ENCODE measurements at places on chromosomes 13 and 19.

DNA sequence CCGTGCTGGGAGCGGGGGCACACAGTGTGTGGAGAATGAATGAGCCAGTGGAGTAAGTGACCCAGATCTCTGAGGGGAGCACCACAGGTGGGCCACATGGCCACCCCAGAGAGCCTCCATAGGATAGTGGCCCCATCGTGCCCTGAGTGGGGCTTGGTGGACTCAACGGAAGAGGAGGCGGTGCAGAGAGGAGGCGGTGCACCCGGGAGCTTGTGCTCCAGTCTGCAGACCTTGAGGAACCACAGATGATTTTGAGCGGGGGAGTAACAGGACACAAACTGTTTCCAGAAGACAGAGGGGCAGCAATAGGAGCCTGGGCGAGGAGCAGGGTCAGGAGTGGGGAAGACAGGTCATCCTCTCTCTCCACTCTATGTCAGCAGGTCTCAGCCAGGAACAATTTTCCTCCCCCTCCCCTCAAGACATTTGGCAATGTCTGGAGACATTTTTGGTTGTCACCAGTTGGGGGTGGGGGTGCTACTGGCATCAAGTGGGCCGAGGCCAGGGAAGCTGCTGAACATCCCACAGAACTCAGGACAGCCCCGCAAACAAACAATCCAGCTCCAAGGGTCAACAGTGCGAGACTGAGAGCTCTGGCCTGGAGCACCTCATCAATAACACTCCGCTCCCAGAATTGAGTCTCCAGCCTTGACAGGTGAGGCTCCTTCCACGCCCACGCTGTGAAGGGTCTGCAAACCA is 182.2 kb downstream of the USP12 start:
- no peak for DNase-seq

GRCh38 chr19:38759590-38760003 is 13.7 kb downstream of the LGALS7 start:
- DNase-seq, result no peak

GRCh38 chr19:4304538-4305256 is at the start of gene FSD1:
Gene FSD1, plus strand, starts transcription at chr19:4304598. Its CDS starts 149 bp downstream, at chr19:4304747.
- DNase-seq, result peak; percentile 90

- peak; percentile 69 for DNase-seq
Observed at GRCh38 chr13:107866941-107867623, 348.3 kb downstream of the LIG4 start.

DNA sequence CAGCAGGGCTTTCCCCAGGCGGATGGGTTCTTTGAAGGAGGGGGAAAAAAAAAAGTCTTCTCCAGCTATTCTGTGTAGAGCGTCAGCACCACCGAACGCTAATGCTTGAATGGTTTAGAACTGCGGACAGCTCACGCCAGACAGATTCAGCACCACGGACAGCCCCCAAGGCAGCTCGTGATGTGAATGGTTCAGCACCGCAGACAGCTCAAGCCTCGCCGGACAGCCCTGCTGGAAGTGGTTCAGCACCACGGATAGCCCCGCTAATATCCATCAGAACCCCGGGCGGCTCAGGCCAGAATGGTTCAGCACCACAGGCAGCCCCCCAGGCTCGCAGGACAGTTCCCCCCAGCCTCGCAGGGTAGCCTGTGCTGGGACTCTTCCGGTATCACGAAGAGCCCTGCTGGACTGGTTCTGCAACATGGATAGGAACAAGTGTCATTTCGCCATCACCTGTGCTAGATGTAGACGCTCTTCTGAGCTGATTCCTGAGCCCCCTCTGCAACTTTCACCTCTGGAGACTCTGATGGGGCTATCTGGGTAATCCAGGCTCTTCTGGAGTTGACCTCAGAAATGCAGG is 4.9 kb upstream of the SMIM17 start:
- peak; percentile 74 for DNase-seq

- no peak for DNase-seq
Observed at GRCh38 chr13:44679597-44679996, 103.5 kb upstream of the TSC22D1 start.

GRCh38 chr13:44972956-44973581 is 16.2 kb downstream of the NUFIP1 start:
- peak; percentile 34 for DNase-seq

DNA sequence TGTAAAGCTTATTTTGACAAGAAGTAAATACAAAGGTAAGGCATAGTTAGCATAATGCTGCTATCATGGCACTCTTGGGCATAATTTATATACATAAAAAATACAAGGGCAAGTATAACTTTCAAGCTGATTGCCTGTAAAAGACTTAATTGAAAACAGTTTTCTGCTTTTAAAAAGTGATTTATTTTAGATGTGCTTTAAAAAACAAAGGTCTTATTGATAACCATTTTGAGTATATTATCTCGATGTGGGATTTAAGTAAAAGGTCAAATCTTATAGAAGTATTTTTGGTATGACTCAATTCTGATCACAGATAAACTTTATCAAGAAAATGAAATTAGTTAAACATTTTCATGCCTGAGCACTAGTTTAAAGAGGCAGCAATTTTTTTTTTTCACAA is 175.8 kb downstream of the KCNRG start:
- DNase-seq, result no peak

DNA sequence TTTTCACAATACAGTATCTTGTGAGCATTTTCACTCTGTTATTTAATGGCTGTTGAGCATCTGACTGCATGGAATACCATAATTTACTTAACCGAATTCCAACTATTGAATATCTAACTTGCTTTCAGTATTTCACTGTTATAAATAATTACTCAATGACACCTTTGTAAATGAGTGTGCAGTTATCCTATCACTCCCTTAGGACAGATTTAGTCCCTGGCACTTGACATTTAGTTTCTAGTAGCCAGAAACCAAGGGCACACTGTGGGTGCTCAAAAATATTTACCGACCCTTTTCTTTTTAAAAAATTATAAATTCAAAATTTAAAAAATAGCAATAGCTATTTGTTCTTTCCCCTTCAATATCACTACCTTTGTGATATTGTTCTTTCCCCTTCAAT is 258.8 kb downstream of the DCLK1 start:
- no peak for DNase-seq

GRCh38 chr19:8681345-8682029 is 17.1 kb downstream of the ACTL9 start:
- DNase-seq, result no peak

GRCh38 chr13:43391036-43391435 is 367.6 kb downstream of the DNAJC15 start:
- no peak for DNase-seq

DNA sequence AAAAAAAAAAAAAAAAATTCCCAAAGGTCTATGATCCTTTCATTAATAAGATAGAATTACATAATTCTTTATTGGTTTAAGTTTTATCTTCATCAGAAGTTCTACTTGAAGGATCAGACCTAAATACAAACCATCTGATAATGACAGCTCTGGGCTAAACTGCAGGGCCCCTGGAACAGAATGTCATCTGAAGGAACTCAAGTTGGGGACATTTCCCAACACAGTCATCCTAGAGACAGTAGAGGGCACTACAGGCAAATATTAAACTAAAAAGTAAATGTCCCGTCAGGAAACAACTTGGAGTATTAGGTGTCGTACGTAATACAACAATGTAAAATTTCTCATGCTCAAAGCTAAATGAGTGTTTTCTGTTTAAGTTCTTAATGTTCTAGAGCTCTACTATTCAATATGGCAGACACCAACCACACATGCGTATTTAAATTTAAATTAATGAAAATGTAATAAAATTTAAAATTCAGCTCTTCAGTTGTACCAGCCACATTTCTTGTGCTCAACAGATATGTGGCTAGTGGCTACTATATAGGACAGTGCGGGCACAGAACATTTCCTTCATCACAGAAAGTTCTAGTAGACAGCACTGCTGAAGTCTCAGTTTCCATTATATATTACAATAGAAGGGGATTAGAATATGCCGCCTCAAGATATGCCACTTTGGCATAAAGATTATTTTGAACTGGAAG is 21.8 kb upstream of the NAXD start:
- DNase-seq, result peak; percentile 36

DNA sequence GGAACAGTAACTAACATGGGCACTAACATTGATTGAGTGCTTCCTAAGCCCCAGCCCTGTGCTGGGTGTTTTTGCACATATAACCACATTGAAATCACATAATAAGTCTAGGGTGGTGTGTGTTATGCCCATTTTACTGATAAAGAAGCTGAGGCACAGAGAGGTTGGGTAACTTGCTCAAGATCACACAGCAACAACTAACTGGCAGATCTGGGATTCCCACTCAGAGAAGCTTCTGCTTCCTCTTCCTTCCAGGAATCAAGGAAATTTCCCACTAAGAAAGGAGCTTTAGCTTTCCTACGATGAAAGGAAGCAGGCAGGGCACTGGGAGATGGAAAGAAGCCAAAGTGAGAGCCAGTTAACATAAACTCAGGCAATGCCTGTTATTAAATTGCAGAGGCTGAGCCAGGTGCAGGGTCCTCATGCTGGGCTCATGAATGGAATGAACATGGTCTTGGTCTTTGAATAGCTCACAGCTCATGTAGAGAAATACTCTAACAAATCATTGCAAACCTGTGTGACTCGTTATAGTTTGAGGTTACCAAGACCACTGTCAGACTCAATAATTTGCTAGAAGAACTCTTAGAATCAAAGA is 10.1 kb downstream of the SSC5D start:
- no peak for DNase-seq

DNA sequence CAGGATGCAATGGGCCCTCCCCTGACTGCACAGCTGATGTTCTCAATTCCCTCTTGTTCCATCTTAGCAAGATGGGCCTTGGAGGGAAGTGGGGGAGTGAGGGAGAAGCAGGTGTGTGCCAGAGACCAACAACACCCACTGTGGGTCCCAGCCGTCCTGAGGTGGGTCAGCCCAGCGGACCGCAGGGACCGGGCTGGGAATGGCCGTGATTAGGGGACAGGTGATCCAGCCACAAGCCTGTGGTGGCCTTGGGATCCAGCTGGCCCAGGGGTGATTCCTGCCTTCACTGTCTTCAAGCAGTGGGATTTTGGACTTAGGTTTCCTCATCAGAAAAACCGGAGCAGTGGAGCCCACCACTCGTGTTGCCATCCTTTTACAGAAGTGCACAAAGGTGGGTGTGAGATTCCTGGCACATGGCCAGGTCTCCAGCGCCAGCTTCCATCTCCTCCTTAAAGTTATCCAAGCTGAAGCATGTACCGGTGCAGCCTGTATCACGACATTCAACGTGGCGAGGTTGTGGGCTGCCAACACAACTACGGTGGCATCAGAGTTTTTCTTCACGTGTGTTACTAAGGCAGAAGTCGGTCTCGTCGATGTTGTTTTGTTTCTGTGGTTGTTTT is 9.0 kb upstream of the ATP11A start:
- no peak for DNase-seq

Data from brain (organoid and tissue), 16 donors.